Smooth muscle cell of the brain vasculature (primary cell): ENCODE measurements at places on chromosomes 16 and 17.

DNA sequence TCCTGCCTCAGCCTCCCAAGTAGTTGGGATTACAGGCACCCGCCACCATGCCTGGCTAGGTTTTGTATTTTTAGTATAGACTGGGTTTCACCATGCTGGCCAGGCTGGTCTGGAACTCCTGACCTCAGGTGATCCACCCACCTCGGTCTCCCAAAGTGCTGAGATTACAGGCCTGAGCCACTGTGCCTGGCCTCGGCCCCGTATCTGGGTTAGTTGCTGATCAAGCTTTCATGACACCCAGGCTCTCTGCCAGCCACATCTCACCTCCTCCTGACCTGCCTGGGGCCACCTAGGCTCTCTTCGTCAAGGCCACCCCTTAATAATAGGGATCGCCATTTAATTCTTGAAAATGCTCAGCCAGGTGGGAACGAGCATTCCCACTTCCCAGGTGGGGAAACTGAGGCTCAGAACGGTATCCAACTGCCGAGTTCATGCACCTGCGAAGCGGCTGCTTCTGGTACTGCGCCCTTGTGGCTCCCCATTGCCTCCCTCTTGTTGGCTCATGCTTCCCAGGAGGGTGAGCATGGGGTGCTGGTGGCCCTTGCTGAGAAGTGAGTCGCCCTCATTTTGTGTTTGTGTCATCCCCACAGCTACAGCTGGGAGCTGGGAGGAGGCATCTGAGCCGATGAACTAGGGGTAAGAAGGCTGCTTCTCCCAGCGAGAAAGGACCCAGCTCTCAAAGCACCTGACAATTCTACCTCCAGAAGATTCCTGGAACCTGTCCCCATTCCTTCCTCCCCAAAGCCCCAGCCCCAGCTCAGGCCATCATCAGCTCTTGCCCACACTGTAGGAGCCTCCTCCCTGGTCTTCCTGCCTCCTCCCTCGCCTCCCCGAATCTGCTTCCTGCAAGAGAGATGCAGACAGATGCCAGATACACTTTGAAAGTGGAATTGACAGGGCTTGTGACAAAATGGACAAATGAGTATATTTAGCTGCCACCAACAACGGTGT lies 17.3 kb upstream of the SNN start:
- no peak for DNase-seq

DNA sequence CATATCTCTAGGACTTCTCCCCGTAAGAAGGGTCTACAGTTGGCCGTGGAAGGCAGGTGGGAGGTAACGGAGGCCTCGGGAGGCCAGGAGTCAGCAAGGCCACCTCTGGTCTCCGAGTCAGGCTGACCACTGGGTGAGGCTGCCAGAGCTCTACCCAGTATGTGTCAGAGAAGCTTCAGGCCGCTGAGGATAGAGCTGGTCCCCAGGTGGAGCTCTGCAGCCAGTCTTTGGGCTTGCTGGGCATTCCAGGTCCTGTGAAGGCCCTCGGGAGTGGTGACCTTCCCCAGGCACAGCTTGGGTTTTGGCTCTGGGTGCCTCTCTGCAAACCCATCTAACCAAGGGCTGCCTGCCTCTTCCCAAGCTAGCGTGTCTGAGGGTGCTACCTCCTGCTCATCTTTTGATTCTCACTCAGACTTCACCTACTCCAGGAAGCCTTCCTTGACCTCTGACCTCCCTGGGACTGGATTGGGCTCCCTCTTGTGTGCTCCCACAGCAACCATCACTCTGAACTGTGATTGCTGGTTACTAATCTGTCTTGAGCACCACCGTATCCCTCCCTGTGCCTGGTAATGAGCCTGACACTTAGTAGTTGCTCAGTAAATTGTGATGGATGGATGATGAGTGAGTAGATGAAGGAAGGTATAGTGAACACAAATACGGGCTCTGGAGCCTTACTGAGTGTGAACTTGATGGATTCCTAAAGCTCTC lies 22.3 kb downstream of the RHBDL3 start:
- no peak for DNase-seq

DNA sequence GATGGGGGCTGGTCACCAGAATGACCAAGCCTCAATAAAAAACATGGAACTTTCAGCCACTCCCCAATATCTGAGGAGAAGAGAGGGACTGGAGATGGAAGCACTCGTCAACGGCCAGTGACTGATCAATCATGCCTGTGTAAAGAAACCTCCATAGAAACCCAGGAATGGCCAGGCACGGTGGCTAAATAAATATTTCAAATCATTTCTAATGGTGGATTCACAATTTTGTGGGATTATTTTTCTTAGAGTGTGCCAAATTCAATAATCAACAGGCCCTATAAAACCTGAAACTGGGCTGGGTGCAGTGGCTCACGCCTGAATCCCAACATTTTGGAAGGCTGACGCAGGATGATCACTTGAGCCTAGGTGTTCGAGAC lies 16.4 kb downstream of the NSMCE1 start:
- DNase-seq, result no peak

DNA sequence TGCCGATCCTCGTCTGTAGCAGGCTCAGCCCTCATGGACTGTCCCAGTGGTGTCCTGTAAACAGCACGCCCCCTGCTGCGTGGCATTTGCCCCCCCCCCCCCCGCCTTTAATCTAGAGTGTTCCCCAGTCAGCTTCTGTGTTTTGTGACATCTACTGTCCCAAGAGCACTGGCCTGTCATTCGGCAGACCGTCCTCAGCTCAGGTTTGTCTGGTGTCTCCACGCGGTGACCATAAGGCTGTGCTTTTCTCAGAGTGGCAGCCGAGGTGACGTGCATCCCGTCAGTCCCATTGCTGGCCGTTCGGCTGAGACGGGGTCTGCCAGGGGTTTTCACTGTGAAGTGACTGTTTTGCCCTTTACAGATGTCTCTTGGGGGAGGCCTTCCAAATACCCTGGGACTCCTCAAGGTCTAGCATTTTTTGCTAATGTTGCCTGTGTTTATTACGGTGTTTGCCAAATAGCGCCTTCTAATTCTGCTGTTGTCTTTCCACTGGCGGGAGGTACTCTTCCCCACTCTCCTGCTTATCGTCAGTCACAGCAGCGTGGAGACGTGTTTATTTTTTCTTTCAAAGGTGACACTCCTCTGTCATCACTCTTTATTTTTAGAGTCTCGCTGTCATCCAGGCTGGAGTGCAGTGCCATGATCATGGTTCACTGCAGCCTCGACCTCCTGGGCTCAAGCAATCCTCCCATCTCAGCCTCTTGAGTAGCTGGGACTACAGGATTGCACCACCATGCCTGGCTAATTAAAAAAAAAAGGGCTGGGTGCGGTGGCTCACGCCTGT lies 5.7 kb upstream of the MRPL12 start:
- DNase-seq, result no peak

DNA sequence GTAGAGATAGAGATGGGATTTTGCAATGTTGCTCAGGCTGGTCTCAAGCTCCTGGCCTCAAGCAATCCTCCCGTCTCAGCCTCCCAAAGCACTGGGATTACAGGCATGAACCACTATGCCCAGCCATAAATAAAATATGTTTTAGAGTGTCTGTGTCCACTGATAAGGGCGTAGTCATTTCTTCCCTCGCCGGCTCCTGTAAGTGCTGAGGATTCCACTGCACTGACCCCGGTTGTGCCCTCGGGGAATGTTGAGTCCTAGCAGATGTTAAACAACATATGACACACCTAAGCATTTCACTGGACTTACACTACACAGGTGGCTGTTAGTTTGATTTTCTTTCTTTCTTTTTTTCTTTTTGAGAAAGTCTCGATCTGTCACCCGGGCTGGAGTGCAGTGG lies 5.6 kb upstream of the SHMT1 start:
- DNase-seq, result no peak

DNA sequence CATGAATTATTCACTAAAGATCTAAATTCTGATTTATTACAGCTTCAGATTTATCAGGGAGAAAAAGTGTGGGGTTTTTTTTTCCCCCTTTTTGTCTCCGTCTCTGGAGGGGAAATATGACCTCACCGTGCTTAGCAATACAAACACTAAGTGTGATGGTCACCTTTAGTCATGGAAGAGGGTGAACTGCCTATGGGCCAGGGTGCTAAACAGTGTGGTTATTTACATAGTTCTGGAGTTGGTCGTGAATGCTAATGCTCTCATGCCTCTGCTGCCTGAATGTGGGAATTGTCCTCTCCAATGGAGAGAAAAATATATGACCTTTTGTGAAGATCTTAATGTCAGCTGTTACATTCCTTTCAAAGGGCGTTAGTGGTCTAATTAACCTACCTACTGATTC lies 44.8 kb upstream of the MSI2 start:
- DNase-seq, result no peak

GRCh38 chr17:35693662-35694061 lies 37.8 kb upstream of the RASL10B start:
- DNase-seq, result no peak

DNA sequence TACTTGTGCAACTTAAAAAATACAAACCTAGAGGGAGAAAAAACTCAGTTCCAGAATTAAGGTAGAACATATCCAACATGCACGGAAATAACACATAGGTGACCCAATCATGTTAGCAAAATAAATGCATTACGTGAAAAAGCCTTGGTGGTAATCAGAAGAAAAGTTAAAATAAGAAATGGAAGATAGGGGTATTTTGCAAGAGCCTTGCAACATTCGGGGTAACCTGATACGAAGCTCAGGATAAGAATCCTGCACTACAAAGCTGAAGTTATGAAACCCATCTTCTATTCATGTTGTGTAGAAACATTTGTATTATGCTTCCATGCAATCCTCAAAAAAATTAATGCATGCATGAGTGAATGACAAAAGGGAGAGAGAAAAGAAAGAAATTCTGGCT lies 33.1 kb downstream of the CHCT1 start:
- DNase-seq, result no peak

- no peak for DNase-seq
These were observed 128.4 kb upstream of the TNRC6C start for GRCh38 chr17:77829843-77830799.

GRCh38 chr17:58279016-58279711 lies 1.6 kb downstream of the MPO start:
- no peak for DNase-seq

- DNase-seq, result no peak
These were observed 57.2 kb upstream of the VPS4A start for GRCh38 chr16:69253870-69254341.

- DNase-seq, result no peak
These were observed 11.4 kb upstream of the FADS6 start for GRCh38 chr17:74904687-74905409.

DNA sequence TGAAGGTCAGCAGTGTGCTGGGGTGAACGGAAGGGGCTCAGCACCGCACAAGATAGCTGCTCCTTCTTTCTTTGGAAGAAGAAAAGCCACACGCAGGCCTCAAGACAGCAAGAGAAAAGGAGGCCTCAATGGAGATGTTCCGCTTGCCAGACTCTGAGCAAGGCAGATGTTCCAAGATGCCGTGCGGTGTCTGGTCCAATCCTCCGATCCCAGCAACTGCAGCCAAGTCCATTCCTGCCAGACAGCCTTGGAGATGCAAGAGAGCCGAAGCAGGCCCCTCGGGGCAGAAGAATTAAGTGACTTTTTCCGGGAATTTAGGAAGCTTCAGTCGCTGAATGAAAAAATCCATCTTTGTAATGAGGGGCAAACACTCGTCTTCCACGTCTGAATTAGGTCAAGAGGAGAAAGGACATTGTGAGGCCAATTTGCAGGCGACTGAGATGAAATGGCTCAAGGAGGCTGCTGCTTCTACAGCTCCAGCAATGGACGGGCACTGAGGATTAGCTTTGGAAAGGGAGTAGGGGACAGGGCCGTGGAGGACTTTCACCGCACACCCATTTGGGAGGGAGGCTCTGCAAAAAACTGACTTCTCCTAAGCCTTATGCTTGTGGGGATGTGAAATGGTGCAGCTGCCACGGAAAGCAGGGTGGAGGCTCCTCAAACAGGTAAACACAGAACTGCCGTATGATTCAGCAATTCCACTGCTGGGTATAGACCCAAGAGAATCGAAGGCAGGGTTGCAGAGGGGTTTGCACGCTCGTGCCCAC lies 44.7 kb downstream of the RPH3AL start:
- DNase-seq, result no peak

- DNase-seq, result no peak
These were observed 24.8 kb upstream of the SLC25A19 start for GRCh38 chr17:75313941-75314551.
